Stimulated activated CD4-positive, alpha-beta T cell treated with anti-CD3 and anti-CD28 coated beads, Interleukin-2, amount 100 ng/mL, for 24 hours (primary cell): ENCODE measurements at places on chromosomes 5 and 9.

- no peak for DNase-seq
Observed at GRCh38 chr5:172670005-172670402, 28.9 kb downstream of the NEURL1B start.

DNA sequence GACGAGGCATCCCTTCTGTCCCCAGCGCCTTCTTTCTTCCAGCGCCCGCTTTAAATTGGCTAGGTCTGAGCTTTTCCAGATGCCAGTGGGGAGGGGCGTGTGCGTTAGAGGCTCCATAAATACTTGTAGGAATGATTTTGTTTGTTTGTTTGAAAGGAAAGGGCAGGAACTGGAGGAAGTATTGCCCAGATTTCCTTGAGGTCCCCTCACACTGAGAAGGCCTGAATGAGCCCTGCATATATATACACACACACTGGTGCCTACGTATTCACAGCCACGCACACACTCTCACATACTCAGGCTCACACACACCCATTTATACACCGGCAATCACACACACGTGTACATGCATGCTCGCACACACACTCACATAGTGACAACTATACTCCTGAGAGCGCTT is 1.0 kb upstream of the SLIT3 start:
- no peak for DNase-seq

GRCh38 chr5:119808474-119808873 is 179.1 kb downstream of the FAM170A start:
- DNase-seq: no peak

- DNase-seq: no peak
Observed at GRCh38 chr9:129558551-129559505, 62.1 kb downstream of the C9orf50 start.

DNA sequence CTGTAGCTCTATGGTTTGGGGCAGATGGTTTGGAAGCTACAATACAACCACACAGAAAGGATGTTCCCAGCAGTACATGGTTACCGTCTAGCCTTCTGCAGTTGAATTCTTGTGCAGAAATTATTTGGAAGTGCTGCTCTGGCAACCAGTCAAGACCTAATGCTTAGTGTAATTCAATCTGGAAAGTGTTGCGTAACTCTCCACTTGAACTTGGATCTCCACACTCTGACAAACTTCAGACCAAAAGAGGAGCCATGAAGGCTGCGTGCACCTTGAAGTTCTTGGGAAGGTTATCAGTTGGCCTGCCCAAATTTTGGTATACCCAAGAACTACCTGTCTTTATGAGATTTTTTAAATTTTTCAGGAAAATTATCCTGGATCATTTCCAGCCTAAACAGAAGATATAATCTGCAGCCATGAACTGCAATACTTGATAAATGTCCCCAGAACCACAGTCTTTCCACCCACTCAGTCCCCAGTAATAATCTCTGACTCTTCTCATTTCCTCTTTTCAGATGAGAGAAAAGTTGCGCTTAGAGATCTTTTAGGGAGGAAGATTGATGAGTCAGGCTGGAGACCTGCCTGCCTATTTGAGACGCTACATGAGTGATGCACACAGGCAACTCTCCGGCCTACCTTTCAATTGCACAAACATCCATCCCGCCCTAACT is 159.9 kb downstream of the FANCC start:
- DNase-seq: no peak

GRCh38 chr5:151456321-151456940 is 9.0 kb downstream of the SLC36A1 start:
- no peak for DNase-seq

GRCh38 chr5:32013658-32014057 is 160.5 kb downstream of the GOLPH3 start:
- no peak for DNase-seq

DNA sequence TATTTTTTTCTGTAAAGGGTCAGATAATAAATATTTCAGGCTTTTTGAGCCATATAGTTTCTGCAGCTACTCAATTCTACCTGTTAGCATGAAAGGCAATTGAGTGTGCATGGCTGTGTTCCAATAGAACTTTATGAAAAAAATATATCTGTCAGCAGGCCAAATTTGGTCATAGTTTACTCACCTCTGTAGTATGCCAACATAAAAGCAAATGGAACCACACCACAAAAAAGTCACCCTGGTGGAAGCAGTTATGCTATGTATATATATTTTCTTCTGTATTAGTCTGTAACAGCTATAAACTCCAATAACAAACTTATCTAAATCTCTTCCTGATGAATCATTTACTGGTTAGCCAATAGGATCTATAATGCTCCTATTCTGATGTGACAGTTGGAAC is 3.4 kb downstream of the SLC38A9 start:
- DNase-seq: no peak

DNA sequence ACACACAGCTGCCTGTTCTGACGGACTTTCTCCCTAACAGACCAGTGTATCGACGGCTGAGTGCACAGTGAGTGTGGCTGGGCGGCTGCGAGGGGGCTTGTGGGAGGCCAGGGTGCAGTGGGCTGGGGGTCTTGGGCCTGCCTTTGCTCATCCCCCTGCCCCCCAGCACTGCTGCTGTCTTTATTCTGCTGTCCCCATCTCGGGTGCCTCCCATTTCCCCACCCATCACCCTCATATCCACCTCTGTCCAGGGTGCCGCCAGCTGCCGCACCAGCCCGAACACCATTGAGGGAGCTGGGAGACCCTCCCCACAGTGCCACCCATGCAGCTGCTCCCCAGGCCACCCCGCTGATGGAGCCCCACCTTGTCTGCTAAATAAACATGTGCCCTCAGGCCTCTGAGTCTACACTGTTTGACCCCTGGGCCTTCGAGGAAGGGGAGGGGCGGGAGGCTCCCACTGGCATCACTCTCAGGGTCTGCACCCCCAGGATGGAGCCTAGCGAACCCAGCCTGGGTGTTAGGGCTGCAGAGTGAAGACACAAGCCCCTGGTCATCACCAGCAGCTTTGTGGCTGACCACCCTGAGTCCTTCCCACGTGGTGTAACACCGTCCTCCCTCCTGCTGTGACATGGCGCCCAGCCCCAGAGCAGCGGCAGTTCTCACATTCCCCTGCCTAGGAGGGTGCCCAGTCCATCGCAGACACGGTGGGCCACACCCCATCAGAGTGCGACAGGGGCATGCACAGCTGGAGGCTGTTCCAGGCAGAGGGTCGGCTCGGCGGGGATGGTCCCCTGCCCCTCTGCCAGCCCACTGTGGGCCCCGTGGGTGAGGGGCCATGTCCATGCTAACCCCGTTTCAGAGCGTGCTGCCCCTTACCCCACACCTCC is 4.0 kb downstream of the LCN2 start:
- DNase-seq: no peak

GRCh38 chr9:96232539-96233241 is 69.3 kb downstream of the HSD17B3 start:
- peak; percentile 42 for DNase-seq

- DNase-seq: no peak
Observed at GRCh38 chr9:2339416-2339815, 282.2 kb upstream of the VLDLR start.

- DNase-seq: no peak
Observed at GRCh38 chr5:153880106-153880505, 158.6 kb downstream of the FAM114A2 start.

- peak; percentile 49 for DNase-seq
Observed at GRCh38 chr9:92965061-92965758, 17.9 kb downstream of the FGD3 start.

DNA sequence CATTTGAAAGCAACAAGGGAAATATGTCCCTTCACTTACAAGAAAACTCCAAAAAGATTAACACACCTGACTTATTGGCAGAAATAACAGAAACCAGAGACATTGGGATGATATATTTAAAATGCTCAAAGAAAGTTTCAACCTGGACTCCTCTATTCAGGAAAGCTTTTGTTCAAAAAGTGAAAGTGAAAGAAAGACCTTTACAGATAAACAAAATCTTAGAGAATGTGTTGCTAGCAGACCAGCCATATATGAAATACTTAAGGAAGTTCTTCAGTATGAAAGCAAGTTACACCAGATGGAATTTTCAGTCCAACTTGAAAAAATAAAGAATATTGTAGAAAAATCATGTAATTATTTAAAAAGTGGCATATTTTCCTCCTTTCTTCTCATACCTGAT is 1075.1 kb downstream of the NR2F1-AS1 start:
- no peak for DNase-seq

GRCh38 chr5:78515670-78516069 is 132.9 kb downstream of the LHFPL2 start:
- DNase-seq: no peak
